ENCODE measurements at places on chromosomes 4 and X.
A peak's percentile ranks its signal among the peaks of the same experiment; 100 is the strongest.

DNA sequence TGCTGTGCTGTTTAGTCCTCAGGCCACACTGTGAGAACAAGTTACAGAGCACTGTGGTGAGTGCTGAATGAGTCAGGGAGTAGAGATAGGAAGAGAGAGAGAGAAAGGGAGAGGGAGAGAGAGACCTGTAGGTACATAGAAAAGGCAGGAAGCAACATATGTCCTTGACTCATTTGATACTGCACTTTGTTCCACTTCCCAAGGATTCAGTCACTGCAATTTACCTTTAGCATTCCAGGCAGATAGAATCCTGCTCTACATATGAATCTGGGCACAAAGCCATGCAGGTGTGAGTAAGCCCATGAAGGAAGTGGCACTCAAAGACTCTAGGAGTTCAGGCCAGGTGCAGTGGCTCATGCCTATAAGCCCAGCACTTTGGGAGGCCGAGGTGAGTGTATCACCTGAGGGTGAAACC is 1.0 kb upstream of the DAPP1 start:
- DNase-seq = no peak

- no peak for DNase-seq
Measured at GRCh38 chrX:120625371-120625770, 4.5 kb downstream of the C1GALT1C1 start.

DNA sequence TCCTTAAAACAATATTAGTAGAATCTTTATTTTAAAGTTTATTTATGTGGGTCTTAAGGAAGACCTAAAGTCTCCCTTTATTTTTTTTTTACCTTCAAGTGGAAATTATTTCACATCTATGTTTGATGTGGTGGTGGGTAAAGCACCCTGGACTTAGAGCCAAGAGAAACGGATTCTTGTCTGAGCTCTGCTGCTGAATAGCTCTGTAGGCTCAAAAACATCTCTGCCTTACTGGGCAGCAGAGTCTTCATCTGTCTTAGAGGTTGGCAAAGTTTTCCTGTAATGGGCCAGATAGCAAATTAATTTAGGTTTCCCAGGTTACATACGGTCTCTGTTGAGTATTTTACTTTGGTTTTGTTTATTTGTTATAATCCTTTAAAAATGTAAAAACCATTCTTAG is 136.5 kb downstream of the CEP135 start:
- no peak for DNase-seq

- DNase-seq = peak; percentile 81
Measured at GRCh38 chrX:12137951-12138360, 317 bp upstream of the FRMPD4 start.

- no peak for DNase-seq
Measured at GRCh38 chr4:5220028-5220427, 168.7 kb downstream of the STK32B start.

- DNase-seq = peak; percentile 19
Measured at GRCh38 chrX:119482481-119483480, 14.5 kb downstream of the SLC25A5 start.

DNA sequence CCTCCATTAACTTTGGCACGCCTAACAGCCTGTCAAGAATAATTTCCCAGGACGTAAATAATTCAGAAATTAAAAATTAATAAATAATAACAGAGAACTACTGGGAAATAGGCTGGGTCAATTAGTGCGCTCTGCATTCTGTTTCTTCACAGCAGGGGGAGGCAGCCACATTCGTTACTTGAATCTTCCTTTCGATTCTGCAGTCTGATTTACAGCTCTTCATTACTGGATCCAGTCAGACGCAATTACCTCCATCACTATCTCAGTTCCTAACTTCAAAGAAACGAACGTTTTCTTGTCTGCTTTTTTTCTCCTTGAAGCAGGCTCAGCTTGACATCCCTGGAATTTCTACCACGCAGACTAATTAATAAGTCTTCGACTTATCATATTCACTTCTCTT is 9.0 kb upstream of the RPL34 start:
- no peak for DNase-seq

DNA sequence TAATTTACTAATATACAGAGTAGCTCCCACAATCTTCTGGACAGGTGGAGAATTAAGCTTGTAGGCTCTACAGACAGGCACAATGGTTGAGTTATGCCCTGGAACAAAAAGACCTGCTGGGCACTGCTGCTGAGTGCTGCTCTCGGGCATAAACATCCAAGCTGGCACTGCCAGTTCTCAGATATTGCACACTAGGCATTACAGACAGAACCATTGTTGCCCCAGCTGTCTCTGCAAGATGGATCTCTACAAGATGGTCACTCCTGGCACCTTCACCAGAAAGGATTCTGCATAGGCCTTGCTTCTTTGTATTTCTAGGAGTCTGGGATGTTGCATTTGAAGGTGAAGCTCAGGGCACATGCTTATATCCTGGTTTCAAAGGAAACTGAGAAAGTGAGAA is 527.1 kb downstream of the STIM2 start:
- DNase-seq = no peak

- no peak for DNase-seq
Measured at GRCh38 chrX:57929373-57929772, 19.1 kb upstream of the ZXDA start.

- no peak for DNase-seq
Measured at GRCh38 chrX:124239911-124240310, 92.5 kb upstream of the TEX13D start.

DNA sequence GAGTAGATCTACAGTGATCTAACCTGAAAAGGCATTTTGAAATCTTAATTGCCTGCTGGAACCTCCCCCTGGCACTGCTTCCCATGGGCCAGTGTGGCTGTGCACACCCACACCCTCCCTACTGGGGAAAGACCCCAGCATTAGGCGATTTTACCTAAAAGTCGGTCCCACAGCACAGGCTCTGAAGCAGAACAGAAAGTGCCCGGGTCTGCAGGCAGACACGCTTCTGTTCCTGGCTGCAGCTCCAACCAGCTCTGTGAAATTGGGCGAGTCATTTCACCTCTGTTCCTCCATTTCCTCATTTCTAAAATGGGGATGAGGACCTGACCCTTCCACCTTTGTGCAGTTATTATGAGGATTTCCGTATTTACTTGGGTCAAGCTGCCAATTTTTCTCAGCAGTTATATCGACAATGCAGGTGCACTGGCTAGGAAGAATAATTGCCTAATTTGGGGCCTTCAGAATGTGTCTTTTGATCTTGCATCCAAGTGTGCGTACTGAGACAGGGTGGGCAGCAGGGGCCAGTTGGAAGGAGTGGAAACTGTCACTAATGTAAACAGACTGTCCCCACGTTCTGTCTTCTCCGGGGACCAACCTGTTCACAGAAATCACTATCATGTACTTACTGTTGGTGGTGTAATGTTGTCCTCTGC is 7.1 kb downstream of the KLF3 start:
- DNase-seq = no peak

GRCh38 chr4:130668859-130669258 is 1572.9 kb downstream of the C4orf33 start:
- DNase-seq = no peak

DNA sequence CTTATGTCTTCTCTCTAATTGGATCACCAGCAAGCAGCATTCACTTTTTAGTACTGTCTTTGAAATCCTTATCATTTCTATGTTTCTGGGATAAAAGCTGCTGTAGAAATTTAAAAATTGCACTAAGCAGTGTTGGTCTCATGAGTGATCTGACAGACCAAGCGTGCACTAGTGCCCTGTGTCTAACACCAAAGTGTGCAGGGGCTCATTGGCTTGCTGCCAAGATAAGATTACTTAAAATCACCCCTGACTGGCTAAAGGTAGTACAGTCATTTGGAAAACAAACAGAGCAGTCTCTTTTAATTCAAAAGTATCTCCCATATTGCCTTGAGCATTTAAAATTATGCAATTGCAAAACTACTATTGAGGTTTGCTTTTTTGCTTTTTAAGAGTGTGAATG is 304.6 kb downstream of the ARAP2 start:
- no peak for DNase-seq

GRCh38 chrX:54066841-54067240 is 22.6 kb upstream of the PHF8 start:
- no peak for DNase-seq

DNA sequence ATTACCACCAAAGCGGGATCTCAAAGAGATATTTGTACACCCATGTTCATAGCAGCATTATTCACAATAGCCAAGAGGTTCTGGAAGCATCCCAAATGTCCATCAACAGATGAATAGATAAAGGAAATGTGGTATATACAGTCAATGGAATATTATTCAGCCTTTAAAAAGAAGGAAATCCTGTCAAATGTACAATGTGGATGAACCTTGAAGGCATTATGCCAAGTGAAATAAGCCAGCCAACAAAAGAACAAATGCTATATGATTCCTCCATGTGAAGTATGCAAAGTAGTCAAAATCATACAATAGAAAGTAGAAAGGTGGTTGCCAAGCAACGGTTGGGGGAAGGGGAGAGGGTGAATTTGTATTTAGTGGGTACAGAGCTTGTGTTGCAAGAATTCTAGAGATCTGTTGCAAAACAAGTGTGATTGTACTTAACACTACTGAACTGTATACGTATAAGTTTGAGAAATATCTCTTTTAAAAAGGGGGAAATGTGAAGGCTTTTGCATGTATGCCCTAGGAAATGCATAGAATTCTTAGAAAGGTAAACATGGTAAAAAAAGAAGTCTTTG is 5.0 kb upstream of the ZRSR2 start:
- no peak for DNase-seq

- no peak for DNase-seq
Measured at GRCh38 chr4:10200869-10201268, 84.3 kb upstream of the WDR1 start.

GRCh38 chr4:143616771-143617170 is 83.7 kb downstream of the FREM3 start:
- no peak for DNase-seq

GRCh38 chr4:20248155-20248558 is 3.5 kb upstream of the SLIT2 start:
- DNase-seq = no peak

- DNase-seq = no peak
Measured at GRCh38 chr4:137471895-137472294, 60.4 kb downstream of the PCDH18 start.

- DNase-seq = no peak
Measured at GRCh38 chr4:111115881-111116280, 493.0 kb upstream of the PITX2 start.

DNA sequence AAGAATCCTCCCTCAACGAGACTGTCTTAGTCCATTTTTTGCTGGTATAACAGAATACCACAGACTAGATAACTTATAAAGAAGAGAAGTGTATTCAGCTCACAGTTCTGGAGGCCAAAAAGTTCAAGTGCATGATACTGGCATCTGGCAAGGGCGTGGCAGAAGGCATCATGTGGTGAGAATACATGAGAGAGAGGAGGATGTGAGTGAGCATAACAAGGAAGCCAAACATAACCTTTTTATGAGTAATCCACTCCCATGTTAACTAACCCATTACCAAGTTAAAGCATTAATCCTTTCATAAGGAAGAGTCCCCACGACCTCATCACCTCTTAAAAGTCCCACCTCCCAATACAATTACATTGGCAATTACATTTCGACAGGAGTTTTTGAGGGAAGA is 504.6 kb downstream of the IQCM start:
- DNase-seq = no peak

- DNase-seq = no peak
Measured at GRCh38 chr4:183264614-183265013, 55.5 kb downstream of the CLDN22 start.

- DNase-seq = no peak
Measured at GRCh38 chrX:47197526-47197925, 3.9 kb downstream of the UBA1 start.

DNA sequence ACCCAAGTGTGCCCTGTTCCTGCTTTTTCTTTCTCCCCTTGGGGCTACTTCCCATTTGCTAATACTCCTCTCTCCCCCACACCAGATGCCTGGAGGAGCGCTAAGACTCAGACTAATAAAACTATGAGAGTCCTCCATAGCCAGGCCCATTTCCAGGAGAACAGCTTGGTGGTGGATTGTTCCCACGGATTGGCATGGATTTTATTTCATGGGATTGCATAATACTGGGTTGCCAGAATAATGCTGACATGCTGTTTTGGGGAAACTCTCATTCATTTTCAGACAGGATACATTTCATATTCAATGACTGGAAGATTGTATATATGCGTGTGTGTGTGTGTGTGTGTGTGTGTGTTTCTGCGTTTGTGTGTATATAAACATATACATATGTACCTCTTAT is 447.5 kb upstream of the PITX2 start:
- DNase-seq = no peak

- DNase-seq = no peak
Measured at GRCh38 chrX:40006106-40007017, 91.4 kb downstream of the BCOR start.

GRCh38 chr4:109631532-109632108 is 71.6 kb downstream of the MCUB start:
- DNase-seq = no peak

- no peak for DNase-seq
Measured at GRCh38 chr4:100895556-100896197, 377.9 kb upstream of the EMCN start.

- DNase-seq = no peak
Measured at GRCh38 chr4:68569466-68570121, 6.5 kb downstream of the UGT2B17 start.

GRCh38 chr4:175339100-175339707 is 421.0 kb downstream of the ADAM29 start:
- no peak for DNase-seq

DNA sequence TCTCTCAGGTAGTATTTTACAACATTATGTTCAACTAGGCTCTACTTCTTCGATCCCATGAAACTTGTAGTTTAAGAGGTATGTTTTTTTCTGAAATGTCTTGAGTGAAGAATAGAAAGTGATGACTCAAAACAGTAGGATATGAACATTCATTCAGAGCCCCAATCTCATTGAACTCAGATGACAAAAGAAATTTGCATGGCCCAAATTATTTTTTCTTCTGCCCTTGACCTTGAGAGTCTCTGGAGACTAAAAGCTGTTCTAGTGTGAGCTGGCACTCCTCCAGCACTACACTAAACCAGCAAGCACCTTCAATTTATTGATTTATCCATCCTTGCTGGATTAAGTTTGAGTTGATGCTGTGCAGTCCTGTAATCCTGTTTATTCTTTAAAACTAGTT is 4.0 kb downstream of the DCLK2 start:
- no peak for DNase-seq

- DNase-seq = no peak
Measured at GRCh38 chr4:9845791-9846493, 64.5 kb downstream of the DRD5 start.

DNA sequence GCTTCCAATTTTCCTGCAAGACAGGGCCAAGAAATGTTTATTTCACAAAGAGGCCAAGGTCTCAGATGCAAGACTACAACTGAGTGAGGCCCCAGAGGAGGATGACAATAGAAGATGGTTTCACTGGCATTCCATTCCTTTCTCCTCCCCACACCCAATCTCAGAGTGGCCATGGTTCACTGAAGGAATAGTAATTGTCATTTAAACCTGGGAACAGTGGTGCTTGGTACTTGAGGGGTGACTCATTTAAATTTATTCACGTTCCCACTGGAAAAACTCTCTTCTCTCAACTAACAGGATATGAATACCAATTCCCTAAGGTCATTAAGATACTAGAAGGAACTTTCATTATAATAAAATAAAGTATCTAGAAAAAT is 35.3 kb upstream of the CXCL8 start:
- DNase-seq = no peak
